ENCODE measurements at places on chromosomes 3 and 15.

- DNase-seq, result no peak
Measured at GRCh38 chr3:132183811-132184210, 133.4 kb upstream of the ACP3 start.

DNA sequence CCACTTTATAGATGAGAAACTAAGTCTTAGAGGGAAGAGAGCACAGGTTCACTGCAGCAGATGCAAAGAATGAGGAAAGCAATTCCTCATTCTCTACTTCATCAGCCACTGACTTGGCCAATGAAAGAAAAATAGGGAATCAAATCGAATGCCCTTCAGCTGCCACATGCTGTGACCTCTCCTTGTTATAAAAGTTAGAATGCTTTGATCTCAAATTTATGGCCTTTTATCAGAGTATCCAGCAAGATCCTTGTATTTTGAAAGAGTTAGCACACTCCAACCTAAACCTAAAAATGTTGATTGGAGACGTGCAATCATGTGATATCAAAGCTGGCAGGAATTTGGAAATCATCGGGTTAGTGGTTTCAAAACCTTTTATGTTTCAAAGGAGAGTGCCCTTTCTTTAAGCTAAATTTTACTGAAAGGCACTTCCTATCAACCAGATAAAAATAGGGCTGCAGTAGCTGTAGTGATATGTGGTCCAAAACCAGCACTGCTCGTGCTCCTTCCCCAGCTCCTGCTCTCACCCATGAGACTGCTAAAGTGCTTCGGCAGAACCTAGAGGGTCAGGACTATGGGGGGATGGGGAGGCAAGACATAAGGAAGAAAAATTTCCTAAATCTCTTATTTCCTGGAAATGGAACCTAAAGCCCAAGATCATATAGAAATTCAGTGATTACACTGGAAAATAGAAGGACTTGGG, 617.0 kb downstream of the PYDC2 start:
- DNase-seq, result no peak

- DNase-seq, result no peak
Measured at GRCh38 chr3:123361071-123361470, 87.8 kb downstream of the ADCY5 start.

DNA sequence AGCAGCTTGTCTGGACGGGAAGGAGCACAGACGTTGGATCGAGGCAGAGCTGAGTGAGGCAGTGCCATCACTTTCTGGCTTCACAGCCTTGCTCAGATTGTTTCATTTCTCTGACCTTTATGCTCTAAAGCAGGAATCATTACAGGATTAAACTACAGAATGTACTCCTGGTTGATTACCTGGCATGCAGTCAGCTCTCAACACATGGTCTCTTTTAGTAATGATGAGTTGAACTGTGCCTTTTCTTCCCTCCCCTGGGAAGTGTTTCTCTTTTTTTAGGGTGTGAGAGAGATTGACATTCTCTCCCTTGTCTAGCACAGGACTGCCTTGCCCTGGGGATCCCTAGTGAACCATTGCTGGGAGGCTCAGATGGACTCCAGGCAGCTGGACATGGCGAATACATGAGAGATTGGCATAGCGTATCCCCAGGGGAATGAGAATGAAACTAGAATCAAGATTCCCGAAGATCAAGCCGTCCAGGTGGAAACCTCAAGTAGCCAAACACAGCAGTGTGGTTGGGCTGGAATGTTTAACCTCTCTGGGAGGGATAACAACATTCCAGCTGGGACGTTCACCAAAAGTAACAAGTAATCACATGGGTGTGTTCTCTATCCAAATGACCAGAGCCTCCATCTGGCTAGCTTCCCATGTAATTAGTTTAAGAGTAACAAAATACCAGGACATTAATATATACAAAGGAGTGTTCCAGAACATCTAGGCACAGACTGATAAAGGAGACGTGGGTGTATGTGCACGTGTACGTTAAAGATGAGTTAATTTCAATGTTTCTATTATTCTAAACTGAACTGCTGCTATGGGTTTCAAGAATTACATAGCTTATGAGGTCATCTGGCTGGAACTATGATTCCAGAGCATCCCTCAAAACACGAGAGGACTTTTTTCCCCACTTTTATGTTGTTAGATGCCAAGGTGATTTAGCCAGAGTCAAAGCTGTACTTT, 118.6 kb upstream of the NR2E3 start:
- DNase-seq, result peak; percentile 24

DNA sequence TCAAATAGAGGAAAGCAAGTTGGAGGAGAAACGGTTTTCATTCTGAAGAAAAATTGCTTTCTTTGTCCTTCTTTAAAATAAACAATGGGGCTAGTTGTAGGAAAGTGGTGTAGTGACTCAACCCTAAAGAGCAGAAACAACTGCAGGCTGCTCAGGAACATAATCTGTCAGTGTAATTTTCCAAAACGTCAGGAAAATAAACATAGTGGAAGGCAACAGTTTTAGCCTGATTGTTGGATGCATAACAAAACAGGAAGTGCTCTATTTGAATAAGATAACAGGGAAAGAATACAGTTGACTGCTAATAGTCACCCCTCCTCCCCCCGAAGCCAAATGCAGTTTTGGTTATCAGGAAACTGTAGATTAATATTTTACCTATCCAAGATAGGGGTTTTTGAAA, 167.6 kb downstream of the ECT2 start:
- DNase-seq, result no peak

DNA sequence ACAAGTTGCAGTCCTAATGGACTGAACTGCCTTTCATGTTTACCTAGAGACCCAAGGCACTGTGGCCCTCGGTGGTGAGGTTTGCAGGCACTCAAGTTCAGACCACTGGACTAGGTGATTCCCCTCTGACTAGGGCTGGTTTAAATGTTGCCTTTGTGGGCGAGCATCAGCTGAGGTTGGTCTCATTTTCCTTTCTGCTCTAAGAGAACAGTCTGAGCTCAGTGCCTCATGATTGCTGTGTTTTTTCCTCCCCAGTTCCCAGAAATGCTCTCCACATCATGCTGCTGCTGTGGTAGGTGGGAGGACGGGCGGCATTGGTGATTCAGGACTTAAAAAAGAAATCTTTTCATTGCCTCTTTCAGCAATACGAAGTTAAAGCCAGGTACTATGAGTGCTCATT, 237.2 kb downstream of the MBNL1 start:
- DNase-seq, result peak; percentile 83

DNA sequence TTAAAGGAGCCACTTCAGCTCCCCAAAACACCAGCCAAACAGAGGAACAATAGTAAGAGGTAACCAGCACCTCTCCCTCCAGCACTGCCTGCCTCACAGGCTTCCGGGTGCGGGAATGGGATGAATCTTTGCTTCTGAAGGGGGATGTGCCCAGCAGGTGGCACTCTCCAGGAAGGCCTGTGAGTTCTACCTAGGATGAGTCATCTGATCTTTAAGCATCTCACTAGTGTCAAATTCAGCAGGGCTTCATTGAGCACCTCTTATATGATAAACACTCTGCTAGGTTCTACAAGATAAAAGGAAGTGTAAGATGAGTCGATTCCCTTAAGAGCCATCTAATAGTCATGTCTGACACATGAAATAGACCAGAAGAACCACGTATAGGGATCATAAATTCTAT, 237.4 kb upstream of the UMPS start:
- peak; percentile 57 for DNase-seq

DNA sequence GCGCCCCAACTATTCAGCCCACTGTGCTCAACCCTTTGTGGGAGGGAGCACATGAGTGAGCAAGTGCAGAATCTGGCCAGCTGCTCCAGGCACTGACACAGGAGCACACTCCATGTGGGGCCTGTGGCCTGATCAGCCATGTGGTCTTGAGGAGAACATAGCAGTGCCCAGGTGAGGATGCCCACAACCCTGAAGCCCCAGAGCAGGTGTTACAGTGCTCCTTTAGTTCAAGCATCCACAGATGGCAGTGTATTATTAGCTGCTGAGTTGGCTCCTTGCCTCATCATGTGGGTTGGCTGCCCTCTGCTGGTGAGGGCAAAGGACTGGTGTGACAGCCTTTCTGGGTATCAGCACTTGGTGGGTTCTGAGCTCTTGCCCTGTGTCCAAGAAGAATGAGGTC, 1588.2 kb downstream of the SI start:
- DNase-seq, result peak; percentile 67
